ENCODE measurements at places on chromosomes 11 and 22.

DNA sequence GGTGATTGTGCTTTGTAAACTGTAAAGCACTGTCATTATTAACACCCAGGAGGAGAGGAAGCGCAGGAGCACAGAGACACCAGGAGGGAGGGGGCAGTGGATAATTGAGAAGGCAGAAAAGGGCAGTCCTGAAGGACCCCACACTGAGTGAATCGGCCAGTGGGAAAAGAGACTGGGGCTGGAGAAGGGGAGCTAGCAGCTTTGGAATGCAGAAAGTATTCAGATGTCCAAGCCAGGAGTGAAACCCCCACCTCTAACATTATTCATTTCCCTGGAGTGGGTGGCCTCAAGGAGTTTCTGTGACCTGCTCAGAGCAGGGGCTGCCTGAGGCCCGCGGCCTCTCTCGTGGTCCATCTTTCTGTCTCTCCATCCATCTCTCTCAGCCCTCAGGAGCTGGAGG, 38.0 kb upstream of the CDON start:
- no peak for DNase-seq

- DNase-seq, result no peak
Measured at GRCh38 chr11:91373497-91373896, 851.1 kb upstream of the FAT3 start.

DNA sequence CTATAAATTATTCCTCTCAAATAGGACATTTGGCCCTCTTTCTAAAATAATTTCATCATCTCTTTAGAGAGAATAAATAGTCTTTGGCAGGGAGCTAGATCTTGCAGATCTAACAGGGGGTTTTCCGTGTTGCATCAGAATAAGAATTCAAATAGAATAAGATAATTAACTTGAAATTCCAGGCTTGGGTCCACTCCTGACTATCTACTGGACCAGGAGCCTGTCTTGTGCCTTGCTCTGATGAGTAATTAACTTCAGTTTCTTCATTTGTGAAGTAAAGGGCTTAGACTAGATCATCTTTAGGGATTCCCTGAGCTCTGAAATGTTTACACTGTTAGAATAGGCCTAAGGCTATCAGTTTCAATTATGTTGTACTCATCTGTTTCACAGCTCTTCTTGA, 23.5 kb upstream of the TMEM123 start:
- no peak for DNase-seq

- no peak for DNase-seq
Measured at GRCh38 chr11:128502726-128503125, 84.6 kb downstream of the ETS1 start.
